ENCODE measurements at places on chromosomes 3 and 15.
A peak's percentile ranks its signal among the peaks of the same experiment; 100 is the strongest.

DNA sequence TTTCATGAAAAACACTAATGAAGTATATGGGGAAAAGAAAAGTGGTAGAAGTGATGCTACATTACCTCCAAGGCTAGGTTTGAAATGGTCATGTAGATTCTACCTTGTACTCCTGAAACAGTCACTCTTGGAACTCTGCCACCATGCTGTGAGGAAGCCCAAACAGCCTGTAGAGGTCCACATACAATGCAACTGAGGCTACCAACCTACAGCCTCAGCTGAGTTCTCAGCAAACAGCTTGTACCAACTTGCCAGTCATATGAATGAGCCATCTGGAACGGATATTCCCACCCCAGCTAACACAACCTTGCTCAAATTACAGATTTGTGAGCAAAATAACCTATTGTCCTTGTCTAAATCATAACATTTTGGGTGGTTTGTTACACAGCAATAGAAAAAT, 193.5 kb downstream of the ULK4 start:
- no peak for DNase-seq

GRCh38 chr15:90465140-90465929, 64.4 kb upstream of the CRTC3 start:
- DNase-seq: no peak

DNA sequence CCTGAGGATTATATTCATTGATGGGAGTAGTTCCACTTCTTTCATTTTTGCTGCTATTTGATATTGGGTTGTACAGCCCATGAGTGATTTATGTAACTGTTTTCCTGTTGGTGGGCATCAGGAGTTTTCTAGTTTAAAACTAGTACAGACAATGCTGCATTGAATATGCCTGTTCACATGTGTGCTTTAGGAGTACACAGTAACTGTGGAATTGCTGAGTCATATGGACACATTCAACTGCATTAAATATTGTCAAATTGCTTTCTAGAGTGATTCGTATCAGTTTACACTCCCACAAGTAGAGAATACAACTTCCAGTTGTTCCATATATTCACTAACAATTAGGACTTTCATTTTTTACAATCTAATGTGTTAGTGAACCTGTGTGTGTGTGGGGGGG, 59.8 kb upstream of the THSD4 start:
- DNase-seq: peak; percentile 0

- peak; percentile 54 for DNase-seq
Measured at GRCh38 chr15:63933522-63933921, 99.8 kb upstream of the HERC1 start.

GRCh38 chr3:72887343-72887704, 522 bp upstream of the GXYLT2 start:
- no peak for DNase-seq

DNA sequence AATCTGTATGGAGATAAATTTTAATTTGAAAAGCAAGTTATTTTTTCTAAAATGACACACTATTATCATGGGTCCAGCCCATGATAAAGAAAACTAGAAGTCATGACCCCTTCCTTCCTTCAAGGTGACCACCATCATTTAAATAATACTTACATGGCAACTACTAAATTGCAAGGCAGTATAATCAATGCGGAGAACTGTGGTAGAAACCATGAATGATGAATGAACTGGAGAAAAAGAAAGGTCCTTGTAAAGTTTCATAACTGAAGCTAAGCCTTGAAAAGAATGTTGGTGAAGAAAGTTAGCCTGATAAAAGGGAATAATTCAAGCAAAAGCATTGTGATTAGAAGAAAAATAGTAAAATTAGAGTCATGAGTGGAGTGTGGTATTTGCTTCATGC, 222.9 kb upstream of the TBC1D5 start:
- DNase-seq: peak; percentile 43

DNA sequence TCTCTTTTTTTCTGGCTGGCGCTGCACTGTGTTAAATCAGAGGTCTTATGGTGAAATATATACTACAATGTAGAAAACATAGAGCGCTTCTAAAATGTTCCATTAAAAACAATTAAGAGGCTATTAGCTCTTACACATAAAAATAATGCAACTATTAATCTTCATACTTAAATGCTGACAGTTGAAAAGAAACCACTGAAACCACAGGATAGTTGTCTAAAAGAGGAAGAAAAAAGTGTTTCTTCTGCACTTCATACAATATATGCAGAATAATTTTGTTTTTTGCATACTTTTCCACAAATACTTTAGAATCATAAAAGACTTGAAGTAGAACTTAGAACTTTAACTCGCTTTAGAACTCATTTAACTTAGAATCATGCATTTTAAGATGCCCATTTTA, 170.5 kb downstream of the PYDC2 start:
- DNase-seq: peak; percentile 8

GRCh38 chr3:17028363-17028762, 143.6 kb downstream of the PLCL2 start:
- DNase-seq: no peak

DNA sequence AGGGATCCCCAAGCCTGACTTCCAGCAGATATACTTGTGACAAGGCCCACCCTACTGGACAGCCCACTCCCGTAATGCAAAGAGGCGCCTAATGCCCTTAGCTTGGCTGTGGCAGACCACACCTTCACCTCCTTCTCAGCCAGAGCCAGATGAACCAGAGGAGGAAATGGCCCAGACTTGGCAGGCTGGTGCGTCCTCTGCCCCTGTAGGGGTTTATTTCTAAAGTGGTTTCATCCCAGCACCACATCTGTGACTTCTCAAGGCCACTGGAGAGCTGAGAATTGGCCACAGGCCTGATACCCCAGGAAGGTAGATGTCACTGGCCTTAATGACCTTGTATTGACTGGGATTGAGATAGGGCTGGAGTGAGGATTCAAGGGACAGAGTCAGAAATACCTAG, 29.5 kb downstream of the BOC start:
- no peak for DNase-seq

- no peak for DNase-seq
Measured at GRCh38 chr3:16896820-16897219, 12.1 kb downstream of the PLCL2 start.

DNA sequence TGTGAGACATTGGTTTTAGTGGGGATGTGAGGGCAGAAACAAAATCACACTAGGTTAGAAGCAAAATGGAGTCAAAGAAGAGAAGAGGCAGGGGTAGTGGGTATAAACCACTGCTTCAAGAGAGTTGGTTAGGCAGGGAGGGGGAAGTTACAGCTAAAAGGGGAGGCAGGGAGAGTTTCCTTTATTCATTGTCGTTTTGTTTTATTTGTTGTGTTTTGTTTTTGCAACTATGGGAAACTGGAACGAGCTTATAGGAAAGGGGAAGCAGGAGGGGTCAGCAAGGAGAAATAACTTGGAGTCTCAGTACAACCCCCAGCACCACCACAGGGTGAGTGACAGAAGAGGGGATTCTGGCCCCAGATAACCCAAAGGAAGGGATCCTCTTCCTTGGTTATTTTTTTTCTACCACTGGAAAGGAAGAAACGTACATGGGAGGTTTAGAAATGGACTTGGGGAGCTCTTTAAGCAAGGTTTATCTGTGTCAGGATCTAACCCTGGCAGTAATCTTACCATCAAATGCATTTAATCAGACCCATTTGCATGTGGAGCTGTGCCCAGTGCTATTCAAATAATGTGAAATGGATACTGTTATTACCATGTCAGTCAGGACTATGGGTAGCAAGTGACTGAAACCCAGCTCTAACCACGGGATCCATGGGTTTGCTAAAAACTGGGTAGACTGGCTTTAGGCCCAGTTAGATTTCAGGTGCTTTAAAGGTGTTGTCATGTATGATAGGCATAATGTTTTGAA, 68.7 kb downstream of the CCNL1 start:
- no peak for DNase-seq

DNA sequence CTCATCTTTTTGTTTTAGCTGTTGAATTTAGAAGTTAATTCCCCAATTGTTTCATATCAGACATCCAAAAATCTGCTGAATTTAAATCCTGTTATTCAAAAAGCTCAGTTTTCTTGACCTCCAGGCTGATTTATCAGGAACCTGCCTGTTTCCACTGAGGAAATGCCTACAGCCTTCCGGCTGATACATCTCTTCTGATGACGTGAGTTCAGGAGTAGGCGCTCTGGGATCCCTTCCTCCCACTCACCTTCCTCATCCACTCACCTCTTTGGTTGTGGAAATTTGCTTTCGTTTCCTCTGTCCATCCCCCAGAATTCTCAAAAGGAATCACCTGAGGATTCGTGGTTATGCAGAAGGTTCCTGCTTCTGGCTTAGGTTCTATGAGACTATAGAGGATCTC, 55.4 kb upstream of the ALDH1A3 start:
- no peak for DNase-seq

DNA sequence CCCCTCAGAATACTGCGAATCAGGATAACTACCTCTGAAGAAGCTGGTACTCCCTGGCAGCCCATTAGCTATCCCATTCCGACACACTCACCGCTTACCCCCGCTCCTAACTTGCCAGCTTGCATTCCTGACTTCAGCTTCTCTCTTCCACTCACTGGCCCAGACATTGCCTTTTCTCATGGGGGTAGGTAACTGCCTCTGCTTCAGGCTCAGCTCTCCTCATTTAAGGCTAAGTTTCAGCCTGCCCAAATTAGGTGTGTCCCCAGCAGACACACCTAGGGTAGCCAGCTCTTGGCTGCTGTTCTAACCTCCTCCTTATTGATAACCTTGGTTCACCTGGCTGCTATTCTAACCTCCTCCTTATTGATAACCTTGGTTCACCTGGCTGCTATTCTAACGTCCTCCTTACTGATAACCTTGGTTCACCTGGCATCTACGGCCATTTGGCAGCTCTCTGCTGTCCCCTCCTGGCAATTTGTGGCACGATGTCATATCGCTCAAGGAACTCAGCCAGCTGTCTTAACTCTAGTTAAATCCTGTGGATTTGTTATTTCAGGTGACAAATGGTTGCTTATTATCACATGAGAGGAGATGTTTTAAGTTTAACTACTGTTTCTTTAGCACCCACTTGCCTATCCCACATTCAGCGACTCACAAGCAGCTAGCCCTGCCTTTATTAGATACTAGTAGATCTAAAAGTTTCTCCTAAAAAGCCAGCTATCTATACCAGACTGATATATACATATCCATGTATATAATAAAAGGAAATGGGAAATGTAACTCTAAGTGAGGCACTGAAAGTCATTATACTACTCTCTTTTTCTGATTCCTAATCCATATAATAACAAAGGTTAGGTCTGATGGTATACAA, 106.5 kb upstream of the ACP3 start:
- peak; percentile 20 for DNase-seq

GRCh38 chr3:155308831-155309230, 15.3 kb upstream of the STRIT1 start:
- DNase-seq: peak; percentile 63

DNA sequence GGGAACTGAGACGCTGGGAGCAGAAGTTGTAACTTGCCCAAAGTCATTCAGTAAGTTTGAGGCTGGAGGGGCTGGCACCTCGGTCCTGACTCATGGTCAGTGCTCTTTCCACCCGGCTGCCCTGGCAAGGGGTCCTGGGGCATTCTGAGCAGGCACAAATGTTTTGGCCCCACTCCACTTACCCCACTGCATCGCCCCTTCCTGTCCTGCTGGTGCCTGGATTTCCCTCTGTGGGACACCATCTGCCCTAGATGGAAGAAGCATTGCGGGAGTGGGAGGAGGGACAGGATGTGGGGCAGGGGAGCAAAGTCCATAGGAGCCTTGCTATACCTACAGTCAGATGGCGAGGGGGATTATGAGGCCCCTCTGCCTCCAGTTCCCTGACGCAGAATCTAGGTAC, 4.5 kb downstream of the CORO2B start:
- DNase-seq: no peak

DNA sequence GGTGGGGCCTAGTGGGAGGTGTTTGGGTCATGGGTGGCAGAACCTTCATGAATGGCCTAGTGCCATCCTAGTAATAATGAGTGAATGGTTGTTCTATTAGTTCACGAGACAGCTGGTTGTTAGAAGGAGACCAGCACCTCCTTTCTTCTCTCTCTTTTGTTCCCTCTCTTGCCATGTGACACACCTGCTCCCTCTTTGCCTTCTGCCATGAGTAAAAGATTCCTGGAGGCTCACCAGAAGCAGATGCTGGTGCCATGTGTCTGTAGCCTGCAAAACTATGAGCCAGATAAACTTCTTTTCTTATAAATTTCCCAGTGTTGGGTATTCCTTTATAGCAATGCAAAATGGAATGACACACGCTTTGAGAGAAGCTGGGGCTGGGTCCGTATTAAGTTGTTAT, 89.0 kb upstream of the SLC4A7 start:
- no peak for DNase-seq

GRCh38 chr3:29281344-29282241, 722 bp downstream of the RBMS3 start:
- DNase-seq: no peak

- DNase-seq: no peak
Measured at GRCh38 chr15:68376447-68377060, 55.4 kb downstream of the ITGA11 start.

DNA sequence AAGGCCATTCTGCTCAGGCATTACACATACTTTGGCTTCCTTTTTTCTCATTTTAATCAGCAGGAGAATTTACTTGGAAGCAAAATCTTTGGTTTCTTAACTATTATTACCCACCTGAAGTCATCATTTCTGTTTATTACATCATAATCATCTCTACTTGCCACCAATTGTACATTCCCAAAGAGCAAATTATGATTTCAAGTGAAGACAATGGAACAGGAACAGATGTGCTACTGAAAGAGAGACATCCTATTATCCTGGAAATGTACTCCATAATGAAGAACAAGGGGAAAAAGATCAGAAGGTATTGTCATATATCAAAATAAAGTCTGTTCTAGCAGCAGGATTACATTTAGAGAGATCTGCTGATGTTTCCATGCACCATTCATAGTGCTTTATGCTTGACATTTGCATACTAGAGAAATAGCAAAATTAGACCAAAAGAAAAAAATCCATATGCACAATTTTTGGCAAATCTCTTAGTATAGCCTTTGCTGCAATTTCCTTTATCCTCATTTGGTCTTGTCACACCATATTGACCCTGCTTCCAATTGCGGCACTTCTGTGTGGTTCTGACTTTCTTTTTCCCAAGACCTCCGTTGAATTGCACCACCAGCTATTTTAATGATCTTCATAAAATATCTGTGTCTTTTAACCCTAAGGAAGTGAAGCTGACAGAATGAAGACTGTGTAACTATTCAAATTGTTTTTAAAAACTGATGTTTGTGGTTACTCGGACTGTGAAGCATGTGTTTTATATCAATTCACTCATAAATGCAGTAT, 683.8 kb downstream of the ZNF385D start:
- no peak for DNase-seq

DNA sequence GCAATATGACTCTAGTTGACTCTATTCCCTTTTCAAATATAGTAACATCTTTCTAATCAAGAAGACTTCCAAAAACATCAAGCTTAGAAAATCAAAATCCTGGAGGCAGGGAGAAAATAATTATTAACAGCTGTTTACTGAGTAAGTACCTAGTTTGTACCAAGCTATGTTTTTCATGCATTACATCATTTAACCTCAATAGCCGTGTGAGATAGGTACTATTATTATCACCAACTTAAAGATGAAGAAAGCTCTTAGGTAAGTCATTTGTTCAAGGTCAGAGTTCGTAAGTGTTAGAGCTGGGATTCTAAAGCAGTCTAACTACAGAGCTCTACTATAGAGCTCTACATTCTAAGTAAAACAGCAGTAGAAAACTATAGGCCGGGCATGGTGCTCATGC, 41.6 kb downstream of the GSK3B start:
- DNase-seq: no peak

GRCh38 chr3:14144423-14145075, 19.7 kb downstream of the TMEM43 start:
- peak; percentile 95 for DNase-seq

Data from NB4 (cell line).